ENCODE measurements at places on chromosomes 1 and 21.

GRCh38 chr1:78839704-78840277 is 166.7 kb downstream of the ADGRL4 start:
- DNase-seq: peak; percentile 45

GRCh38 chr1:234170622-234171021 is 202.6 kb upstream of the COA6 start:
- no peak for DNase-seq

DNA sequence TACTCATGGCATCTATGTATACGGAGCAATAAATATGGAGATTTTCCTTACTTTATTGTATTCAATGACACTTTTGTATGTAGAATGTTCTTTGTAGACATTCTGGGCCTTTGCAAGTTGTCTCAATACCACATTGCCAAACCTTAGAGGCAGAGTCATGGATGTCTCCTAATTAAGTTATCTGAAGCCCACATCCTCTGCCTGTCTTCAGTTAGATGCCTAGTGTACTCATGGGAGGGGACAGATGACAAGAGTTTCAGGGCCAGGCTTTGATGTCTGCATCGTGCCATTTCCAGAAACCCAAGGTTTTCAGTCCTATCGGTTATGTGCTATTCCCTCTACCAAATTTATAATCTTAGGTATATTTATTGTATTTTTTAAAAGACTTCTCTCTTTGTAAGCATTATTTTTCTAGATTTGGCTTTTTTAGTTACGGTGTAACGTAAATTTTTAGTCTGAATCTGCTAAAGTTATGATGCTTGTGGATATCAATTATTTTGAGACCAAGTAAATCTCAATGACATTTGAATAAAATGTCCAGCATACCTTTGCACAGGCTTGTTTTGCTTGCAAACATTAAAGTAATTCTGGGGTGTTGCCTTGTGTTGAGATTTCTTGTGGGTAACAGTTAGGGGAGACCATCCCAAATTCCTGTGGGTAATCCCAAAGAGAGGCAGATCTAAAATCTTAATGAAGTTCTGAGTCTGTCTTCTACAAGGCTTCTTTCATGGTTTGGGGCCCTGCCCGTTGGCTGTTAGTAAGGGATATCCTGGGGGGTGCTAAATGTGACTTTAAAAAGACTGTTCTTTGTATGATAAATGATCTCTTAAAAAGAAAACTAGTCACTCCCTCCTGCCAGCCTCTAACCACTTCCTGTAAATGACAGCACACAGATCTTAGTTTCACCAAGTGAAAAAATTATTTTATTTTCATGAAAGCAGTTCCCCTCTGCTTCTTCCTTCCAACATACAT is 8.0 kb upstream of the MACF1 start:
- DNase-seq: peak; percentile 79

DNA sequence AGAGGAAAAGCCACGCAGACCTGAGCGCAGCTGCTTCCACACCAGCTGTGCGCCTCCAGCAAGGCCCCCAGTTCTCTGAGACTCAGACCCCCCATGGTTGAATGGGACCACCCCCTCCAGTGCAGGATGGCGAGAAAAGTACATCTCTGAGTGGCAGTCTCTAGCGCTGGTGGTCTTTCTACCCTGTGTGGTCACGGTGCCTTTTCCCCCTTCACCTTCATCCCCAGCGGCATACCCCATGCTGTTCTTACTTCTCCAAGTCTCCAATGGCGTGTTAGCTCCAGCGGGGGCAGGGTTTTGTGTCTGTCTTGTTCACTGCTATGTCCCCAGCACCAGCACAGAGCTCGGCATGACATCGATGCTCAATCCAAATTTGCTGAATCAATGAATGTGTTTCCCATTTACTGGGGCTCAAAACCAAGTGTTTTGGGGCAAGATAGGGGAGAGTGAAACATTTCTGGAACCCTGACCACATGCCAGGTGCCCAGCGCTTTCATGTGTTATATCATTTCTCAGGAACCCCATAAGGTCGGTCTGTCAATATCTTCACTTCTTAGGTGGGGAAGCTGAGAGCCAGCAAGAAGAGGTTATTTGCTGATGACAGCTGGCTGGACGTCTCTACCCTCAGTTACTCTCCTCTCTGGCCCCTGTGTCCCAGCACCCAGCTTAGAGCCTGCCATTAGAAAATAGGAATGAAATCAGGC is 959 bp upstream of the SDC3 start:
- DNase-seq: no peak

DNA sequence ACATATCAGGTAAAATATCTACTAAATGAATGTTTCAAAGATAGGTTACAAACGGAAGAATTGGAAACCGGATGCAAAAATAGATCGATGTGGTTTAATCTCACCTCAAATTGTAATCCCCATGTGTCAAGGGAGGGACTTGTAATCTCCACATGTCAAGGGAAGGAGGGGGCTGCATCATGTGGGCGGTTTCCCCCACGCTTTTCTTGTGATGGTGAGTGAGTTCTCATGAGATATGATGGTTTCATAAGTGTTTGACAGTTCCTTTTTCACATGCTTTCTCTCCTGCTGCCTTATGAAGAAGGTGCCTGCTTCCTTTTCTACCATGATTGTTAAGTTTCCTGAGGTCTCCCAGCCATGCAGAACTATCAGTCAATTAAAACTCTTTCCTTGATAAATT is 408.7 kb upstream of the TMPRSS15 start:
- DNase-seq: peak; percentile 0

- no peak for DNase-seq
Observed at GRCh38 chr1:169538998-169539871, 47.0 kb downstream of the F5 start.

DNA sequence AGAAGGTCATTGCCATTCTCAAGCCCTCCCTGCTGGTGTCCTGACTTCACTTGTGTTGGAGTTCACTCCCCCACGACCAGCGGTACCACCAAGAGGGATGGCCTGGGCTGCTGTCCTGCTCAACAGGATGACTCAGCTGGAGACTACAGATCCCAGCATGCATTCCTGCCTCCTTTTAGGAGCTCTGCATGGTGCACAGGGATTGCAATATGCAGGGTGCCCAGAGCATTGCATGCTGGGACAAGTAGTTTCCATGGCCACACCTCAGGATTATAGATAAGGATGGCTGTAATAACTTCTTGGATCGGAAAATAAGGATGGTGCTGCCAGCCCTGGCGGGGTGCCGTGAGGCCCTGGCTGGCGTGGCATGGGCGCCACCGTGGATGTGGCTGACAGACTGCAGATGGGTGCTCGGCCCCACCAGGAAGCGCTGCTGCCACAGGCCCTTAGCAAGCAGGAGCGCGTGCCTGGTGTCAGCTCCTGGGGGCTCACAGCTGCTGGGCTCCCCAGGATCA is 150.0 kb downstream of the CASZ1 start:
- peak; percentile 11 for DNase-seq

DNA sequence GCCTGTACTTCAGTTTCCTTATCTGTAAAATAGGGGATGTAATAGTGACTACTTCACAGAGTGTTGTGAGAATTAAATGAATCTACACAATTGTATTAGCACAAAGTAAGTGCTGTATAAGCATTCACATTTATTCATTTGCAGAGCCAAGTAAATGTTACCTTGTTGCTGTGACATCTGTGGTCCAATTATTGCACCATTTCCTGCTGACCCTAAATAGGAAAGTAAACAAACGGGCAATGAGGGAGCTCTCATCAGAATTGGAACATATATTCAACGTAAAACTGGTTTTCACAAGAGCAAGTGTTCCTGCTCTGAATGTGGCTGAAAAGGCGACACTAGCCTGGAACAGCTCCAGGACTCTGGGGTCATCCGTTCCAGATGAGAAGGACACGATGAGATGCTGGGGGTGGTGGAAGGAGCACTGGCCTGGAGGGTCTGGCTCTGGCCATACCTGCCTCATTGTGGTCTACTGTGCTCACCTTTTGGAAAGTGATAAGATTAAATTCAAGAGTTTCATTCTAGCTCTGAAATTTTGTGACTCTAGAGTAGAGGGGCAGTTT is 34.5 kb downstream of the PROX1 start:
- no peak for DNase-seq

GRCh38 chr1:147246044-147246690 is 3.7 kb downstream of the CHD1L start:
- DNase-seq: no peak

- no peak for DNase-seq
Observed at GRCh38 chr1:210978316-210978973, 155.5 kb downstream of the KCNH1 start.

DNA sequence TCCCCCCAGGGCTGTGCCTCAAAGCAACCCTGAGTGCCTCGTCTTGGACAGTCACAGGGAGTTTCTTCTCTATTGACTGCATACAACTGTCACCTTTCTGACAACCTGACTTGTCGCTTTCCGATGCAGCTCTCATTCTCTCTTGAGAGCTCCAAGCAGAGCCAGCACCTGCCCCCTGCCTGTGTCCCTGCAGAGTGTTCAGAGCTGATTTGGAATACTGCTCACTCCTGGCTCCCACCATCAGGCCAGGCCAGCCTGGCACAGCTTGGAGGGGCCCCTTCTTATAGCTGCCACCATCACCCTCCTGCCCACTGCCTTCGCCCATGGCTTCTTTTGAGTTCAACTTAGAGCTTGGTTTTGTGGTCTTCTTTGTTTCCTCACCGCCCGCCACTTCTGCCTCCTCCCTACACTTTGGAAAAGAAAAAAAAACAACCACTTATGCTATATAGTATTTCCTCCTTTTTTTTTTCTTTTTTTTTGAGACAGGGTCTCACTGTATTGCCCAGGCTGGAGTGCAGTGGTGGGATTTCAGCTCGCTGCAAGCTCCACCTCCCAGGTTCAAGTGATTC is 12.3 kb downstream of the NCF2 start:
- DNase-seq: no peak

DNA sequence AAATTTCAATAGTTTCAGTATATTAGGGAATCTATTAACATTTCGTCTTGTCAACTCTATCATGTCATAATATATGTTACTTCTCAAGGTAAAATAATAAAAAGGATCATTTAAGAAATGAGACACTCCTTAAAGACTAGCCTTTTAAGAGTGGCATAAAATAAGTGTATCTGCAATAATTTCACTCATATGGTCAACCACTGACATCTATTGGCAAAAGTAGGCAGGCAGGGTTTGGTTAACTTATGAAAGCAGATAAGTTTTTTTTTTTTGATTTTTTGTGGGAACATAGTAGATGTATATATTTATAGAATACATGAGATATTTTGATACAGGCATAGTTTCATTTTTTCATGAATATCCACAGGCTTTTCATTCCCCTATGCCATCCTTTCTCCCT is 5.5 kb upstream of the RGS21 start:
- peak; percentile 46 for DNase-seq

DNA sequence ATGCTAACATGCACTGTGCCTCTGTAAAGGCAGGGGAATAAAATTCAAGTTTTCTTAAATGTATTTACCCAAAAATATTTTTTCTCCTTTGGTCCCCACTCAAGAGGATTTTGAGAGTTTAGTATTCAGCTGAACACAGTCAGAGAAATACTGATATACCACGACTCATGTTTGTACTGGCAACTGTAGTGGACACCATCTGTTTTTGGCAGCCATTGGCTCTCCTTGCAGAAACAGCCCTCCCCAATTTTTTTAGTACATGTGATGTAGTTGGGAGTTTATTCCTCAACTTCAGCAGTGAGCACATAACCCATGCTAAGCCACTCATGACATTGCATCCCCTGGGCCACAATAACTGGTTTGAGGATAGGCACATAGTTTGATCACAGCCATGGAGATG is 154.8 kb upstream of the POU3F1 start:
- no peak for DNase-seq

DNA sequence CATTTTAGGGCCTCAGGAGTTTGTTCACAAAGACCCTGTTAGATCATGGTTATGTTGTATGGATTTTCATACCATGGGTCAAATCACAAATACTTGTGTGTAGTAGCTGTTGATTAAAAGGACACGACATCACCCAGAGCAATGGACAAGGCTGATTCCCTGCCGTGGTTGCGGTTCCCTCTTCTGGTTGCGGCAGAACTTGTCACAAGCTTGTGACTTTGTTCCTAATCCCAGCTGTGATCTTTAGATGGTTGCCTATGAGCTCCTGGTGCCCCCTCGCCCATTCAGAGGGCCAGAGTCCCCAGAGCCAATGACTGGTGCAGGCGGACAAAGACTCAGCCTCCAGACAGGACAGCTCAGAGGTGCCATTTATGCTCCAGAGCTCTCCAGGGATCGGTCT is 11.8 kb upstream of the SDHB start:
- peak; percentile 80 for DNase-seq

- DNase-seq: peak; percentile 60
Observed at GRCh38 chr1:31010086-31010989, 55.2 kb downstream of the PUM1 start.

GRCh38 chr1:193348091-193348768 is 161.8 kb upstream of the B3GALT2 start:
- DNase-seq: no peak

GRCh38 chr21:27346041-27346448 is 379.2 kb upstream of the ADAMTS5 start:
- no peak for DNase-seq

- DNase-seq: no peak
Observed at GRCh38 chr21:43940329-43941050, 71.6 kb upstream of the TRAPPC10 start.

- no peak for DNase-seq
Observed at GRCh38 chr1:213264531-213264930, 213.5 kb downstream of the RPS6KC1 start.

- DNase-seq: peak; percentile 53
Observed at GRCh38 chr1:28249013-28249865, 10.1 kb upstream of the SESN2 start.

GRCh38 chr1:920010-920409 is 3.7 kb upstream of the SAMD11 start:
- no peak for DNase-seq

DNA sequence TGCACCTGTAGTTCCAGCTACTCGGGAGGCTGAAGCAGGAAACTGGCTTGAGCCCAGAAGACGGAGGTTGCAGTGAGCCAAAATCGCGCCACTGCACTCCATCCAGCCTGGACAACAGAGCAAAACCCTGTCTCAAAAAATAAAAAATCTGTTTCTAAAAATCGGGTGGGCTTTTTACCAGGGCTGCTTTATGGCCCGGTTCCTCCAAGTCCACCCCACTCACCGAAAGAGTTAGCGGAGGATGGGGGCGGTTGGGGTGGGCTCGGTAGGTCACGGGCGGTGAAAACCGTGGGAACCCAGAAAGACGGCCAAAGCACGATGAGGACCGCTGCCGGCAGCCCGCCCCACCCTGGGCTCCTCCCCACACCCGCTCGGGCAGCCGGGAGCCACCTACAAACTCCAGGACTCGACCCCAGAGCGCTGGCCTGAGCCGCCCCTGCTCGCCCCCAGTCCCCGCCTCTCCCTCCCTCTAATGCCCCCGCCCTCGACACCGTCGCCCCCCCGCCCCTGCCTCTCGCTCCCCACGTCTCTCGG is 846 bp upstream of the PER3 start:
- DNase-seq: peak; percentile 39

Measured in inflammatory macrophage treated with lipopolysaccharide for 4 hours (primary cell).